ENCODE measurements at places on chromosomes 16 and 17. TPM values are rescaled to one million over a fixed set of nuclear protein-coding genes. Genes with fewer than 3 reads are reported as not detected.

The NPTX1 gene
- total RNA-seq, result 210 TPM

The WWP2 gene
- 23.4 TPM for total RNA-seq

The C17orf58 gene
- total RNA-seq, result 16.4 TPM

The MT1H gene
- not detected for total RNA-seq

The PRCD gene
- 0.08 TPM for total RNA-seq

Measured in A549 treated with Hydrocortisone at 1 μM for 4 hours (cell line).